Stimulated activated CD4-positive, alpha-beta T cell treated with anti-CD3 and anti-CD28 coated beads, Interleukin-1b, Interleukin-23, amount 100 ng/mL, for 48 hours (primary cell): ENCODE measurements at places on chromosomes 11 and 22.

GRCh38 chr11:75105462-75105925, 8.8 kb upstream of the OR2AT4 start:
- DNase-seq: no peak

GRCh38 chr11:73376160-73376802, at the start of gene RELT:
RELT (plus strand) TSS chr11:73376399; CDS start chr11:73389137, 12,738 bp downstream.
- peak; percentile 92 for DNase-seq

DNA sequence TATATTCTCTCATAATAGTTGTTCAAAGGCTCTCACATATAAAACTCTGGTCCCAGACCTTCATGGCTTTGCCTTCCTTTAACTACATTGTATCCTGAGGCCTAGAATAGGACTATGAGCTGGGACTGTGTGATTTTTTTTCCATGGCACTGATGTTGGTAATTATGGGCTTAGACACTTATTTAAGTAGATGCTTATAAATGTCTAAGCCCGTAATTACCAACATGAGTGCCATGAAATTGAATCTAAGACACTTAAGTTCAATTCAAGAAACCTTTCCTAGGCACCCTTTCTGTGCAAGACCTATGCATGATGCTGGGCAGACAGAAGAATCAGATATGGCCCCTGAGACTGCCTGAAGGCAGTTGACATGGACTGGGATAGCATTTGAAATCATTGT, 63.0 kb downstream of the P4HA3 start:
- DNase-seq: no peak

DNA sequence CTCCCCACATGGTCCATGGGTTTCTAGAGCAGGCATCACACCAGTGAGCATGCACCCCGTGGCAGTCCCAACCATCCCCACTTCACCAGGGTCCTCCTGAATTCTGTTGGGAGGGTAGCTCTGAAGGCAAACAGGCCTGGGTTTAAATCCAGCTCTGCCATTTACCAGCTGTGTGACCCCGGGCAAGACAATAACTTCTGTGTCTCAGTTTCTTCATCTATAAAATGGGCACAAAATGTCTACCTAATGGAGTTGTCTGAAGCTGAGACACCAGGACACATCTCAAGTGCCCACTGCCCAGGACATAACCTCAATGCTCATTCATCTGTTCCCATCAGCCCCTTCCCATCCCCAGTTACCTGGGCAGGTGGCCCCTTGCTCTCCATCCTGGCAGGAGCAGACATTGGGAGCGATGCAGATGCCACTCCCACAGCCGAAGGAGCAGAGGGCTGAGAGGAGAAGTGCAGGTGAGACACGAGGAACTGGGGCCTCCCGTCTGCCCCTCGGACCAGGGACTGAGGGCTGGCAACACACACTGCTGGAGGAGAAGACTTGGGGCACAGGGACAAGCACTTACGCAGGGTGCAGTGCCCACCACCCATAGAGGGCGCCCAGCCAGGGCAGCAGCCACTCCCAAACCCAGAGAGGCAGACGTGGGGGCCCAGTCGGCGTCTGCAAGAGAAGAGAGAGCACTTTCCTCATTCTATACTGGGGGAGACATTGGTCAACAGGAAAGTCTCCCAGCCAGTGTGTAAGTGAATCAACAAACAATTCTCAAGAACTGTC, 4.0 kb downstream of the VWCE start:
- DNase-seq: no peak

GRCh38 chr11:123371506-123372297, 58.4 kb upstream of the GRAMD1B start:
- no peak for DNase-seq

GRCh38 chr11:33237039-33237597, 20.1 kb upstream of the HIPK3 start:
- no peak for DNase-seq

DNA sequence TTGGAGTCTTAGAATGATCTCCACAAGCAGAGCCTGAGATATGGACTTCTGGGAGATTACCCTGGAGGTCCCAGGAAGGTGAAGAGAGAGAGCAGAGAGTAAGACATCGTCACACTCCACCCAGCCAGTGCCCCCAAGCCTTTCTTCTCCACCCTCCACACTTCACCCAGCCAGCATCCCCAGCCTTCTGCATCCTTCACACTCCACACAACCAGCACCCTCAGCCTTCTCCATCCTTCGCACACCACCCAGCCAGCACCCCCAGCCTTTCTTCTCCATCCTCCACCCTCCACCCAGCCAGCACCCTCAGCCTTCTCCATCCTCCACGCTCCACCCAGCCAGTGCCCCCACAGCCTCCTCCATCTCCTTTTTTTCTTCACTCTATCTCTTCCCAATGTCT, 603.9 kb upstream of the B3GAT1 start:
- DNase-seq: no peak

DNA sequence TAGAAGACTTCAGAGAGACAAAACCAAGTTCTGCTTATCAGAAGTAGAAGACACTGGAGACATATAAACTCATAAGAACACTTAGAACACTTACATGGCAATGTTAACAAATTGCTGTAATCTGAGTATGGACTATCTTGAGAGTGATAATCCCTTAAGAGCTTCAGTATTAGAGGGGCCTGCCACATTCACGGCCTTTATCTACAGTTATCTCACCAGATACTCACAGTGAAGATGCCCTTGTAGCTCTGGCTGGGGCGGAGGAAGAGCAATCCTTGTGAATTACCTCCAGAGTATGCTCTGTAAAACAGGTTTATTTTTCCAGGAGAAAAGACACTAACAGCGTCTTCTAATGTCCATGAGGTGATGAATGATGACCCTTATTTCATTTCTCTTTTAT, 762.8 kb downstream of the FAM181B start:
- DNase-seq: no peak

GRCh38 chr22:31897842-31898805, 46.2 kb upstream of the YWHAH start:
- no peak for DNase-seq

DNA sequence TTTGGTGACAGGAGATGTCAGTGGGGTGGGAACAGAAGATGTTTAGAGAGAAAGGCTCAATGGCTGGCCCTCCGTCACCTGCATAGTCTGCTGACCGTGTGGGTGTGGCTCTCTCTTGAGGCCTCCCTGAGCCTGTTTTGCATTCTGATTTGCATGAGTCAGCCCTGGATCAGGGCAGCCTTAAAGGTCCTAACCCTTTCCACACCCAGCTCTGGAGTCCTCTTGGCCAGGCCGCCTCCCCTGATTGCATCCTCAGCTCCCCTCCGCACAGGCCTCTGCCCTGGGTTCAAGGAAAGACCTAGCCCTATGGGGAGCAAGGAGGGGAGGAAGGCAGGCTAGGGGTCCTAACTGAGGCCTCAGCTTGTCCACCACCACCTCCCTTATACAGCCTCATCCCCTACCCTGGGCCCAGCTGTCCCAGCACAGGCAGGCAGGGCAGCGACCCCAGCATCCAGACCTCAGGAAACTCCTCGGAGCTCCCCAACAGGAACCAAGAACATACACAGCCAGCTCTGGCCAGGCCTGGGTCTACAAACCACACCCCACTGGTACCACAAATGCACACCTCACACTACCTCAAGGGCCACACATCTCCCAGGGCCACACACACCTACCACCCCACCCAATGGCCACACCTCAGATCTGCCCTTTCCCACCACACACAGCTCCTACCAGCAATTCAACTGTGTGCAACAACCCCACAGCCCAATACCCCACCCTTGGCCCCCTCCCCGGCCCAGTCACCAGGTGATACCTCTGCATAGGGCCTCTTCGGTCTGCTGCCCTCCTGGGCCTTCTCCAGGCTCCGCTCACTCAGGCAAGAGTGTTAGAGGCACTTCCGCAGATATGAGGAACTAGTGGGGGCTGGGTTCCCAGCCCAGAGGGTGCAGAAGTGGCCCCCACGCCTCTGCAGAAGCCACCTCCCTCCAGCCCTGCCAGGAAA, 13.7 kb downstream of the ARAP1 start:
- DNase-seq: no peak

GRCh38 chr22:47121791-47122190, 359.3 kb downstream of the TBC1D22A start:
- DNase-seq: no peak

- no peak for DNase-seq
These were observed 134.5 kb upstream of the NAV2 start for GRCh38 chr11:19577976-19578619.

DNA sequence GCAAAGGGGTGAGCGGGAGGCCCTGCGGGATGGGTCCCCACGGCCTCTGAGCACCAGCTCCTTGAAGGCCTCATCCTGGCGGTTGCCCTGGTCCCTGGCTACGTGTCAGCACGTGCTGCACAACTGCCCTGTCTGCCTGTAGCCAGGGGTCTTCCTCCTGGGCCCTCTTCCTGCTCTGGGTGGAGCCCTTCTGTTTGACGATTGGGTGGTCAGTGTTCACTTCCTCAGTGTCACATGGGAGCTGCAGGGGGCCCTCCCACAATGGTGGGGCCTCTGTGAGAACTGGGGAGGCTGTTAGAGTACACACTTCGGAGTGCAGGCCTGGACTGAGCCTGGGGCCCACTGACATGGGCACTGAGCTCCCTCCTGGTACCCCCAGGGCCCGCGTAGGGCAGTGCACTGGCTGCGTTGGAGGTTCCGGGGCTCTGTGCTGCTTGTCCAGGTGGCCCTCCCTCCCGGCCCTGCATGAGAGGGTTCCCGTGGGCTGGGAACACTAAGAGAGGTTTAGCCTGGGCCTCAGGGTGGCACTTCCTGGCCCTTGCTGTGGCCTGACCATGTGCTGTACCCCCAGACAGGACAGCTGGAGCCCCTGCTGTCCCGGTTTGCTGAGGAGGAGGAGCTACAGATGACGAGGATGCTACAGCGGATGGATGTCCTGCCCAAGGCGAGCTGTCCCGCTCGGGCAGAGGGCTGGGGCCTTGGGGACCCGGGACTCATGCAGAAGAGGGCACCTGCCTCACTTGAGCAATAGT, 13.8 kb downstream of the DGCR6L start:
- no peak for DNase-seq

- no peak for DNase-seq
These were observed 9.9 kb downstream of the TESMIN start for GRCh38 chr11:68741463-68741862.

- DNase-seq: peak; percentile 28
These were observed 20.3 kb downstream of the BMAL1 start for GRCh38 chr11:13297917-13298356.

- DNase-seq: no peak
These were observed 24.6 kb downstream of the OTOG start for GRCh38 chr11:17571431-17572358.

DNA sequence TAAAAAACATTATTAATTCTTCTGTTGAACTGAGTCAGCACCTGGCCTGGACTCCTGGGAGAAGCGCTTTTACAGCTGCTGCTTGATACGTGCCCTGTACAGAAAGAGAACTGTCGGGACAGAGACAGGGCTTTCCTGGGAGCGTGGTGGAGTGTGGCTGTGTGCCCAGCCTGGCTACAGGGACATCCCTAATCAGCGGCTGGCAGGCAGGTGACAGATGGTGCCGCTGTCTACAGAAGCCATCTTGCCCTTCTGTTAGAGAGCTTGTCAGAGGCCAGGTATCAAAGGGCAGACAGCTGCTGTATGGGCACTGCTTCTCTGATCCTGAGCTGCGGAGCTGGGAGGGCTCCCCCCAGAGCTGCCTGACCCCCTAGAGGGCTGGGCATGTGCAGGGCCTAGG, 361.8 kb downstream of the TENM4 start:
- no peak for DNase-seq

- no peak for DNase-seq
These were observed 22.4 kb upstream of the CAPRIN1 start for GRCh38 chr11:34029176-34029575.

DNA sequence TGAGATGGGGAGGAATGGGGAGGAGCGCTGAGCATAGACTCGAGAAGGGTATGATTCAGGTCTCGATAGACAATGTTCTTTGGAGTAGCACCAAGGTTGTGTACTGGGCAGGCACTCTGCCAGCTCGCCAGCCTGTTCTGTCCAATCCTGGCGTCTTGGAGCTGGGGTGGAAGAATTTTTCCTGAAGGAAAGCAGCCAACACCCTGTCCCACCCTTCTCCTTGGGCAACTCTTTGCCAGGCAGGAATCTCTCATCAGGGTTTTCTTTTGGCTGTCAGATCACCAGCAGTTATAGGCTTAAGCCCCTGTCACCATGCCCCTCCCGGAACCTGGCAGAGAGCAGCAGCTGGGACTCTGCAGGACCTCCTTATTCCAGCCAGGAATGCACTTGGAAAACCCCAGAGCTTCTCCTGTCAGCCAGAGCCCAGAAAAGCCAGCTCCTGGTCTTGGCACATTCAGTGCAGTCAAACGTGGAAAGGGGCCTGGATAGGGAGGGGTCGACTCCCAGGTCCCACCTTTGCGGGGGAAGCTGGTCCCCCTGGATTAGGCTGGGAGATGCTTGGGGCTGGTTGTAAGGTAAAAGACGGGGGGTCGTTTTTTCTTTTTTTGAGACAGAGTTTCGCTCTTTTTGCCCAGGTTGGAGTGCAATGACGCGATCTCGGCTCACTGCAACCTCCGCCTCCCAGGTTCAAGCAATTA, 14.4 kb upstream of the SPTBN2 start:
- no peak for DNase-seq

DNA sequence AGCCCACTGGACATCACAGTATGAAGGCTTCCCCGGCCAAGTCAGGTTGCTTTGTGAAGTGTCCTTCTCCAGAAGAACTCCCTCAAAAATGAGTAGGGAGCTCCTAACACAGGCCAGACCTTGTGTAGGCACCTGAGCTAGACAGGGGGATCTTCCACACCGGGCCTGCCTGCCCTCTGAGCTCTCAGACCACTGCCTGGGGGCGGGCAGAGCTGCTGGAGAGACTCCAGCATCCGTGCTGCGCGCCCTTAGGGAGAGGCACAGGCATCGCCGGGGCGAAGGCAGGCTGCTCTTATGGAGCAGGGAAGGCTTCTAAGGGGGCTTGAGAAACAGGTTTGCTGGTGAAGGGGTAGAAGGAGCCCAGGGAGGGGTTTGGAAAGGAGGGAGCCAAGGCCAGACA, 4.4 kb downstream of the KCNJ5 start:
- no peak for DNase-seq

- DNase-seq: peak; percentile 66
These were observed 11.1 kb downstream of the PPP6R3 start for GRCh38 chr11:68471360-68472340.

DNA sequence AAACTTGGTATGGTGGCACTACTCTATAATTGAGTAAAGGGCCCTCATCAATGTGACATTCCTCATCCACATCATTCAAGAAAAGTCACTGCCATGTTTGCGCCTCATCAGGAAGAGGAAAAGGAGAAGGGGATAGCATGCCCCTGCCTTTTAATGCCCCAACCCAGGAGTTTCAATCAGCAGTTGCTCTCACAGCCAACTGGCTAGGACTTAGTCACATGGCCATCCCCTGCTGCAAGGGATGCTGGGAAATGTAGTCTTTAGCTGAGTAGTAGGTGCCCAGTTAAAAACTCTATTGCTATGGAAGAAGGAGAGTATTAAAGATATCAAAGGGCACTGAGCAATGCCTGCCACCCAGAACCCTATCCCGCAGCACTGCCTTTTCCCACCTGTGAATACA, 10.9 kb upstream of the CCND1 start:
- DNase-seq: no peak

DNA sequence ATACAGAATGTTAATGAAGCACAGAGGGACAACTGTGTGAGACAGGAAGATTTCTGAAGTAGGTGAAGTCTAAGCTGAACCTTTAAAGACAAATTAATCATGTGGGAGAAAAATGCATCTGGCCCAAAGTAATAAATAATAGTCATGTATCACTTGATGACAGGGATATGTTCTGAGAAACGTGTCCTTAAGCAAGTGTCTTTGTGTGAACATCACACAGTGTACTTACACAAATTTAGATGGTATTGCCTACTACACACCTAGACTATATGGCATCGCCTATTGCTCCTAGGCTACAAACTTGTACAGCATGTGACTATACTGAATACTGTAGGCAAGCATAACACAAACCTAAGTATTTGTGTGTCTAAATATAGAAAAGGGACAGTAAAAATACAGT, 112.6 kb downstream of the APOL5 start:
- no peak for DNase-seq
